ENCODE measurements at places on chromosomes 3 and 15.

- no peak for DNase-seq
These were observed 66.4 kb downstream of the RHCG start for GRCh38 chr15:89429986-89430385.

GRCh38 chr3:52094571-52095485 lies 38.5 kb upstream of the DUSP7 start:
- no peak for DNase-seq

DNA sequence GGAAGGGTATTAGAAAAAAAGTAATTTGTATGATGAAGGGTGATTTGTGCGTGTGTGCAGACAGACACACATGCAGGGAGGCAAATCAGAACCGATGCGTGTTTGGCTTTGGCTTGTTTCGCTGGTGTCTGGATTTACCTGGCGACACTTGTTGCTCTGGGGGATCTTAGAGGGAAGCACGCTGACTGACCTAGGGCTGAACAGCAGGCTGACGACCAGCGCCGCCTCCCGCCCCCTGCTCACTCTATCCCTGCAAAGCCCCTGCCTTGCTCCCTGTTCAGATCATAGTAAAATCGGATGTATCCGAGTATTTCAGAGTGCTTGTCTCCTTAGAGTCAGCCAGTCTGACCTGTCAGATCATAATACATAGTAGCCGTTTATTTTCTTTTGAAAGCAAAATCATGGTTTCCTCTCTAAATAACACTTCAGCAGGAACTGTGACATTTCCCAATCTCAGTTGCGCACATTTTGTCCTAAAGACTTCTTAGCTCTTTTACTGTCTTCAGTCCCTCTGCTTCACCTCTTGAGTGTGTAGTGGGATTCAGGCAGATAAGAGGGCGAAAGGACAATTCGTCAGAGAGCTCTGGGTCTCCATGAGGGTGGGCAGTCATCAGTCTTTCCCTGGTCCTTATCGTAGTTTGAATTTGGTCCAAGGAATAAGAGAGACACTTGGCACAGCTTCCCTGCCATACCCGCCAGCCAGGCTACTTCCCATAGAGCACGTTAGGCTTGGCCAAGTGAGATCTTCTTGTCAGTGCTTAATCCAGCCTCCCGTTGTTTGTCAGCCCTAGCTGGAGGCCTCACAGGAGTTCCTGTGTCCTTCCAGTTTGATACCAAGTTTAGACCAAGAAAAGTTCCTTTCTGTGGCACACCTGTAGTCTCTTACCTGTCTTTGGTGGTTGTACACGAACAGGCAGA lies 97.4 kb downstream of the PGPEP1L start:
- no peak for DNase-seq

- no peak for DNase-seq
These were observed 21.2 kb downstream of the ZDHHC23 start for GRCh38 chr3:113968986-113969385.

DNA sequence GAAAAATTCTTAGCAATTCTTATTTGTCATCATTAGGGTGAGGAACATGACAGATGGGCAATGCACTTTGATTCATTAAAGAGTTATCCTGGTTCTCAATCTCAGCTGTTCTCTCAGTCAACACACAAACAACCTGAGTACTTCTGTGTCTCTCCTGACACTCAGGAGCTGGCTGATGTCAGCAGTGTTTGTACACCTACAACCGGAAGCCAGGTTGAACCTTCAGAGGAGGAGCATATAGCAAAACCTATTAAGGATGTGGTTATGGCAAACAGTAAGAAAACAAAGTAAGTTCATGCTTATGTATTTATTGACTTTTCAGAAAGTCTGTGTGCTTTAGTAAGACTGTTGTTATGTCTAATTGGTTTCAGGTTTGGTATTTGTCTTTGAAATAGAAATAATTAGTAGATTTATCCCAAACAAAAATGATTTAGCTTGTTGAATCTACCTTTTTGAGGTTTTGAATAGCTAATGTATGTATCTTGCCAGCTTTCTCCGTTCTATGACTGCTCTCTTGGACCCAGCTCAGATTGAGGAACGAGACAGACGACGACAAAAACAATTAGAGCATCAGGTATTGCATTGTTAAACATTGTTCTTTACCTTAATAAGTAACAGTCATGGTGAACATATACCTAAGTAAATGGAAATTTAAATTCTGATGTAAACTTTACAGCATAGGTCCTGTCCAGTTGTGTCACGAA lies 36.6 kb downstream of the CCDC66 start:
- no peak for DNase-seq

DNA sequence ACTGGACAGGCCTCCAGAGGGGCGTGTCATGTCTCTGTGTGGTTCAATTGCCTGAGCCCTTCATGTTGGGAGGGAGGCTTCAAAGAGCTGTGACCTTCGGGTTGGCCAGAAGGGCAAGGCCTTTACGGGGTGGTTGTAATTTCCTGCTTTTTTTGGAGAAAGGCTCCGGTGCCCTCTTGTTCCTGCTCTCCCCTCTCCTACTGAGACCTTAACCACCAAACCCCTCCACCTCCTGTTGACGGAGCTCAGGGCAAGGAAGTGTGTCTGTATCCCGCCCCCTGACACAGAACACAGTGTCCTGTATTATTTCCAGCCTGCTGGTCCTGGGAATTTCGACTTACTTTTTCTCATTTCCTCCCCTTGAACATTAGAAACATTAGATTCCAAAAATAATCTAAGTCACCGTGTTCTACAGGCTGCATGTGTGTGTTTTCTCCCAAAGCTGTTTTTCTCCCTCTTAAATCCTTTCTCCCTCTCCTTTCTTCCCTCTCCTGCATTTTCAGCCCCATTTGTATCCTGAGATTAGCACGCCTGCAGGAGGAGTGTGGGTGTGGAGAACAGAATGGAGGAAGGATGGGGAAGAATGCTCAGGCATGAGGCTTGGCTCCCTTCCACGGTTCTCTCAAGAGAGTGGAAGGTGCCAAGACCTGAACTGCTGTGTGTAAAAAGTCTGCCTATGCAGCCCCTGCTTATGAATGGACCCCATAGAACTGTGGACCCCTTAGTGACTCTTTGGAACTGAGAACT lies 285.4 kb upstream of the ROPN1 start:
- no peak for DNase-seq

DNA sequence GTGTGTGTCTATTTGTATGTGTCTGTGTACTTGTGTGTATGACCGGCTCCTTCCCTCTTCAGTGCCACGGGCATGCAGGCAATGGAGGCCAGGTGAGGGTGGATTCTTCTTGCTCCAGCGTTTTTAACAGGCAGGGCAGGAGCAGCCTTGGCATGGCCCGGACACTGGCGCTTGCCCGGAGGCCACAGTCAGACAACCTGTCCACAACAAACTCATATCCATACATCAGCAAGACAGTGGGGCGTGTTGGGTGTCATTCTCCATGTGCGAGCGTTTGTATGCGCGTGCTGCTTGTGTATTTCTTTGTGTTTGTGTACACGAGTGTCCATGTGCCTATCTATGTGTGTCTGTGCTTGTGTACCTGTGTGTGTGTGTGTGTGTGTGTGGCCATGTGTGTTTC lies 29.8 kb downstream of the PTH1R start:
- DNase-seq, result no peak

DNA sequence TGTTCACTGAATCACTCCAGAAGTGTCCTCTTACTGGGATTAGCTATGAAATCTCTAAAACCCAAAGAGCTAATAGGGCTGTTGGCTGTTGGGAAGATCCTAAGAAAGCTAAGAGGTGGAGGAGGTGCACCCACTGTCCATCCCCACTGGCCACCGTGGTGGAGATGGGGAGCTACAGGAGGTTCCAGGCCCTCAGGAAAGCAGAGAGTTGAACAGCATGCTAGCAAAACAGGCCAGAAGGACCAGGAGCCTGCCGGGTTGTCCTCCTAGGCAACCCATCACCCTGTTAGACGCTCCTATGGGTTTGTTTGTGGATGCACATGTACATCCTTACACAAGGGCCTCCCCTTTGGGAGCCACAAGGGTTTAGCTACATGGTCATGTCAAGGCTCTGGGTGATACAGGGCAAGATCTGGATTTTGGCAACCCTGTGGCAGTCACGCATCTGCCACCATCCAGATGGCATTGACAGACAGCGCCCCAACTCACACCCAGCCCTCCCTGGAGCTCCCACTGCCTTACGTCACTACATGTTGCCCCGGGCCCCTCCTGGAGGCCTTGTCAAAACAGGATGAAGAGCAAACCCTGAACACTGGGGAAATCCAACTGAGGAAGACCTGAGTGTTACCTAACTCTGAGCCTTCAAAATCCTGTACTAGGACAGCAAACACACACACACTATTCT lies 208.1 kb downstream of the SLCO3A1 start:
- no peak for DNase-seq

DNA sequence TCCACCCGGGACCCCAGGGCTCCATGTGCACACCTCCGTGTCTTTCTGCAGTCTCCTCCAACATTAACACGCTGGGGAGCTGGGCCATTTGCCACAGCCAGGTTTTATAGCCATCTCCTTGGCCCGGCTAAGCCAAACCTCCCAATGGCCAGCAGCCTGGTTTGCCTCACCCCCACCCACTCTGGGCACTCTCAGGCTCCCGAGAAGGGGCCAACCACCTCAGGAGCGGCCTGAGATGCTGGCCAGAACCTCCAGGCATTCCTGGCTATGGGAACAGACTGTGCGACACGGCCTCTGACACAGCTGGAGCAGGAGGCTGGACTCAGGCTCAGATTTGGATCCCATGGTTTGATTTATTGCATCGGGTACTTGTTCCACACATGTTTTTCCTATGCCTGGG lies 289.7 kb downstream of the RPLP1 start:
- DNase-seq, result no peak
